Jurkat, Clone E6-1 (cell line): ENCODE measurements at places on chromosomes 2 and 18.

DNA sequence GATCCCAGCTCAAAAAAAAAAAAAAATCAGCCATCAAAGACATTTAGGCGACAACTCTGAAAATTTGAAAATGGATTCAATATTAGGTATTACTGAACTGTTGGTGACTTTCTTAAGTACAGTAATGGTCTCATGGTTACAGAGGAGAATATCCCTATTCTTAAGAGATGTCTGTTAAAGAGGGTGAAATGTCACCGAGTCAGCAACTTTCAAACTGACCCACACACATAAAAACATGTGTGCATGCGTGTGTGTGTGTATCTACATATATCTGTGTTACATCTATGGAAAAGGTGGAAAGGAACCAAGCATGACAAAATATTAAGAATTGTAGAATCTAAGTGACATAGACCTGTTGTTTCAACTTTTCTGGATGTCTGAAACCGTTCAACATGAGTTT is 41.6 kb upstream of the GLI2 start:
- no peak for DNase-seq

DNA sequence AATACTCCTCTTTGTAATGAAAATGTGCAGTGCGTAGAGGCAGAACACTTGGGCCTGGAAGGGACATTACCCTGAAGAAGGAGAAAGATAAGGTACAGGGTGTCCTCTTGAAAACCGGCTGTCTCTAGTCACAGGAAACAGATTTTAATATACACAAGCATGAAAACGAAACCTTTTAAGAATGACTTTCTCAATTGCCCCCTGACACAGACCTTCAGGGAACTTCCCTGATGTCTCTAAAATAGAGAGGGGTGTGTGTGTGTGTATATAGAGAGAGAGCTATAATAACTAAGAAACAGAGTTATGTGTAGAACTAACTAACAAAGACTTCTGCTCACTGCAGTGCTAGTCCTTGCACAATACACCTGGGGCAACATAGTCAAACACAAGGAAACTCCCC is 780.0 kb downstream of the CNTNAP5 start:
- DNase-seq: no peak

DNA sequence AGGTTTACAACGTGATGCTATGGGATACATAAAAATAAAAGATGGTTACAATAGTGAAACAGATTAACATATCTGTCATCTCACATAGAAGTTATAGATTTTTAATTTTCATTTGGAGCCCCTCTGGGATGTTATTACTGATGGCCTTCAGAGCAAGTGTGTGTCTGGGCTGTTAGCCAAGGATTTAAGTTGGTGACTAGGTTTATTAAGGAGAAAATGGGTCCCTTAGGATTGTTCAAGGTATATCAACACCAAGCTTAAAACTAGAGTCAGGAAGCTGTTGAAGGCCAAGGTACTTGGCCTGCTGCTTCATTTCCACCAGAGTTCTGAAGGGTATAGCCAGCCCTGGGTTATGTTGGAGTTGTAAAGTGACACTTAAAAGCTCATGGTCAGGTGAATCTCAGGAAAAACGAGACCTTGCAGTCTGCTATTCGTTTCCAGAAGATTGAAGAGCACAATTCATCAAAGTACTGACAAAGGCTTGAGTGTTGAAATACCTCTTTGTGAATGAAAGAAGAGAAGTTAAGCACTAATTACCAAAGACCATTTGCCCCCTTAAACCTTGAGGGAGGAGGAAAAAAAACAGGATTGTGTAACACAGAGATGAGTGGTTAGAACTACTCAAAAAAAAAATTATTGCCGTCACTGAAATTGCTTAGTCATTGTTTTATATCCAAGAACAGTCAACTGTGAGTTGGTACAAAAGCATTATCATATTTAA is 48.4 kb downstream of the MAP2 start:
- DNase-seq: no peak

DNA sequence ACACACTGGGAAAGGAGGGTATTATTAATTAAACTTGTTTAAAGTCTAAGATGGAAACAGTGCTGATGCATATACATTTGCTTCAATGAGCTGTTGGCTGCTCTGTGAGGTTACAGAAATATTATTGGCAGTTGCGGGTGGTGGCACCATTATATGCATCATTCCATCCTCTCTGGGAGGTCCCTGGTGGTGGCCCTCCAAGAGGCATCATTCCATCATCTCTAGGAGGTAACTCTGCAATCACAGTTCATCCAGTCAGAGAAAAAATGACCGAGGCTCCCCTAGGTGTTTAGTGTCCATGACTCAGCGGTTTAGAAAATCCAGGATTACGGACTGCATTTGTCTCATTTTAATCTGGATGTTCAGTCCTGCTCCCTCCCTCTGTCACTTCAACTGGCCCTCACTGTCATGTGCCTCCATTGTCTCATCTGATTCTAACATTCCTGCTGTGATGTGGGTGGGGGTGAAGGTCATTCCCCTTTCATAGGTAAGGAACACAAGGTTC is 15.4 kb downstream of the AFF3 start:
- no peak for DNase-seq

DNA sequence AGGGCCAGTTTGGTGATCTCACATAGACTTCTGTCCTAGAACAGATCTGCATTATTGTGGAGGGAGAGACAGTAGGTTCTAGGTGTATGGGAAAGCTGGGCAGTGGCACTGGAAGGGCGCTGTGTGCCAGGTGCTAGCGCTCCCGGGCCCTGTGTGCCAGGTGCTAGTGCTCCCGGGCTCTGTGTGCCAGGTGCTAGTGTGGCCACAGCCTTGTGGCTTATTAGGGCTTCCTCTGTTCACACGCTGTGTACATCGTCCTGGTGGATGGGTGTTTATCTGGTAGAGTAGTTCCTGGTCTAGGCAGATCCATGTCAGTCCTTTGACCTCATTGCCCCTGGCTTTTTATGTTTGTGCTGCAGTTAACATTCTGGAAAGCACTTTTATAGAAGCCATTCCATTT is 263.4 kb downstream of the AGAP1 start:
- DNase-seq: no peak

GRCh38 chr2:40507432-40507831 is 55.5 kb upstream of the SLC8A1 start:
- no peak for DNase-seq

DNA sequence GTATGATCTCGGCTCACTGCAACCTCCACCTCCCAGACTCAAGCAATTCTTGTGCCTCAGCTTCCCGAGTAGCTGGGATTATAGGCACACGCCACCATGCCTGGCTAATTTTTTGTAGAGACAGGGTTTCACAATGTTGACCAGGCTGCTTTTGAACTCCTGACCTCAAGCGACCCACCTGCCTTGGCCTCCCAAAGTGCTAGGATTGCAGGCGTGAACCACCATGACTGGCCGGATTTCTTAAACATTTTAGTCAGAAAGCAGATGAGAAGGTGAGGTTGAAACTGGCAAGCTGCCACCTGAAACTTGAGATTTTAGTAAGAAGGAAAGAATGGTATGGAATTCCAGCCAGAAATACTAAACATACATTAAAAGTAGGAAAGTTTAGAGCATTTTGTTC is 31.9 kb downstream of the KLHL23 start:
- DNase-seq: no peak

- DNase-seq: no peak
Measured at GRCh38 chr2:9092383-9093282, 89.1 kb upstream of the MBOAT2 start.

DNA sequence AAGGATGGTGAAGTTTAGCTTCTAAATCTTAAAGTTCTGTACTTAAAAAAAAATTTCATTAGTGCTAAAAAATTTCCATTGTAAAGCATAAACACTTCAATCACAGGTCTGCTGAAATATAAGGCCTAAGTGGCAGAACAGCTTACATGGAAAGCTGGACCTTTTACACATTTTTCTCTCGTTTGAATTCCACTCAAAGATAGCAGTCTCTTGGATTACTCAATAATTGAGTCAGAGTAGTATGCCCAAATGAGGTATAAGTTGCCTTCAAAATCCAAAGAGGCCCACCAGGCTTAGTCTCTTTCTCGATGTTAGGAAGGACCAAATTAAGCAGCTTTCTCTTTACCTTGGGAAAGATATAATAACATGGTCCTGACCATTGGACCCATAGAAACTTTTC is 220.4 kb upstream of the CWC22 start:
- no peak for DNase-seq

- no peak for DNase-seq
Measured at GRCh38 chr2:217631115-217631514, 371.7 kb downstream of the TNS1 start.

- DNase-seq: no peak
Measured at GRCh38 chr2:221779614-221780067, 207.5 kb upstream of the EPHA4 start.

DNA sequence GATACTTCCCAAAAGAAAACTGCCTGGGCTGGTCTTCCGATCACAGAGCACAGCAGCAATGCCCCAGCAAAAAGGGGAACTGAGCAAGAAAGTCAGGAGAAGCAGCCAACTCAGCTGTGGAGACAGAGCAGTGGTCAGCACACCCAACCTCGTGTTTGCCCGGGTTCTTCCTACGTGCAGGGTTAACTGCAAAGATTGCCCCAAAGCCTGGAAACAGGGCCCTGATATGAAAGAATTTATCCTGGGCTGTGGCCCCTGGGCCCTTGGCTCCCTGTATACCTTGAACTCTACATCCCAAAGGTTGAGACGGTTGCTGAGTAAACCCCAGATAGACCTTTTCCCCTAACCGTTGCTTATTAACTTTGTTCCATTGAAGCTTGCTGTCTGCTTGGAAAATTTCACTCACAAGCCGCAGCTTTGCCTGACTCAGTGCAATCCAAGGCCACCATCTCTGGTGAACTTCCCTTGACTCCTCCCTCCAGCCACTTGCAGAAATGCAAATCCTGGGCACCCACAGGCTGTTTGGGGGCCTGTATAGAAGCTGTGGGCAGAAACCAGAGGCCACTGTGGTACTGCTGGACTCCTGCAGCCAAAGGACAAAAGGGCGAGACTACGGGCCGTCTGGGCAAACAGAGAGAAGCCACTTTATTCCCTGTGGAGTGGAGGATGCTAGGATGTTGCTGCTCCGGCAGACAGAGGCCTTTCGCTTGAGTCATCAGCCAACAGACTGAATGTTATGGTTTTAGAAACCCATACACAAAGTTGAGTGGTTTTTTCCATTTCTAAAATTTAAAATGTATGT is 18.2 kb downstream of the NRP2 start:
- DNase-seq: no peak

GRCh38 chr18:22439447-22439846 is 21.7 kb upstream of the CTAGE1 start:
- no peak for DNase-seq

DNA sequence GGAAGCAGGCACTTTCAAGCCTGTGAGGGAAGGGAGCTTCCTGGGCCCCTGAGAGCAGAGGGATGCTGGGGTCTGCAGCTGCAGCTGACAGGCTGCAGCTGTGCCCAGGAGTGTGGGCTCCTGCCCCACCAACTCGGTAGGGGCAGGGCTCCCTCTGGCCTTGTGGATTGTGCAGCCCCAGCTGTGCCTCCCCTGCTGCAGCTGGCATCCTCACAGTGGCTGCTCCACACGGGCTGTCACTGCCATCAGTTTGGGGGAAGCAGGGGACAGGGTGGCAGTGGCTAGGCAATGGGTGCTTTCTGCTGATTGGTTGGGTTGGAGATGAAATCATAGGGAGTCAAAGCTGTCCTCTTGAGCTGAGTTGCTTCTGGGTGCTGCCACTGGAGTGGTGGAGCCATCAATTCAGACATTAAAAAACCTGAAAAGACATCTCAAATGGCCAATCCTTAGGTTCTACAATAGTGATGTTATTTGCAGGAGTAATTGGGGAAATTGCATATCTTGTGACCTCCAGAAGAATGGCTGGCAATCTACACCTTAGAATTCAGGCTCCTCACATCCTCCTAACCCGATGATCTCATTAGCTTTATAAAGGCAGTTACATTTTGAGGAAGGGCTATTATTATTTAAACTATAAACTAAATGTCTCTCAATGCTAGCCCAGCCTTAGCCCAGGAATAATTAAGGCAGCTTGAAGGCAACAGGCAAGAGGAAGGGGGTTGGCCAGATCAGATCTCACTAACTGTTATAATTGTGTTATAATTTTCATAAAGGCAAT is 41.3 kb downstream of the FAM171B start:
- DNase-seq: no peak

DNA sequence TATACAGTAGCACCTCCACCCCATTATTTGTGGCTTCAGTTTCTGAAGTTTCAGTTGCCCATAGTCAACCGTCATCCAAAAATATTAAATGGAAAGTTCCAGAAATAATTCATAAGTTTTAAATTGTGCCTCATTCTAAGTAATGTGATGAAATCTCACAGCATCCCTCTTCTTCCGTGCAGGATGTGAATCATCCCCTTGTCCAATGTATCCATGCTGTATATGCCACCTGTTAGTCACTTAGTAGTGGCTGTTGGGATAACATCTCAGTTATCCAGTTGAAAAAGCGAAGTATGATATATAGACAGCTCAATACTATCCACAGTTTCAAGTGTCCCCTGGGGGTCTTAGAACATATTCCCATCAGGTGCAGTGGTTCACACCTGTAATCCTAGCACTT is 119.1 kb upstream of the OTX1 start:
- DNase-seq: no peak

- DNase-seq: no peak
Measured at GRCh38 chr2:234885118-234885517, 66.7 kb upstream of the SH3BP4 start.

- DNase-seq: no peak
Measured at GRCh38 chr2:171407030-171407675, 26.6 kb downstream of the METTL8 start.
